ENCODE measurements at places on chromosomes 13 and 19.

GRCh38 chr19:28324275-28325060 lies 888.5 kb downstream of the UQCRFS1 start:
- DNase-seq = no peak

DNA sequence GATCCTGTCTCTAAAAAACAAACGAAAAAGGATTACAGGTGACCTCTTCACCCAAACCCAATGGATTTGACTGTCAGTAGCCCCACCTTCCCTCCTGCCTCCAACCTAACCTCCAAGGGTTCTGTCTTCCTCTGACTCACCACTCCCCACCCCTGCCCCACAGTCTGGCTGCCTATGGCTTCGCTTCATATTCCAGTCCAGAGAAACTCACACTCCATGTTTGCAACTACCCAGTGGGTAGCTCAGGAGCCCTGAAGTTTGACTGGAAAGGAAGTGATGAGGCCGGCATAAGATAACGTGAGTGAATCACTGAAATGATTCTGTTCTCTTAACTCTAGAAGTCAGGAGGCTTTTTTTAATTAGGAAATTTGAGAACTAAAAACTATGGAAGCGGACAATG lies 303.9 kb downstream of the FOXO1 start:
- DNase-seq = no peak

DNA sequence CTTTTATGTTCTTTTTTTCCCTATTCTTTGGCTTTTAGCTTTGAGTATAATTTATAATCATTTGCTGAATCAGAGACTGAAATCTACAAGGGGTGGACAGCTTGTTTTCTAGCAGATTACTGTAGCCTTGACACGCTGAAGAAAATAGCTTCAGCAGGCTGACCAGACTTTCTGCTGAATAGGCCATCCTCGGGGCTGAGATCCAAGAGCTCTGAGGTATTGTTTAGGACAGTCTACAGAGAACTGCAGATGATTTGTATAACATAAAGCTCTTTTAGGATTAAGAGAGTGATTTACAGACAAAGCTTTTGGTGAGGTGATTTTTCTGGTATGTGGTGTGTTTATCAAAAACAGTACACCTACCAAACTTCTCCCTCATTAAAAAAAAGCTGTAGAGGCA lies 16.8 kb downstream of the POLR1D start:
- DNase-seq = peak; percentile 48

DNA sequence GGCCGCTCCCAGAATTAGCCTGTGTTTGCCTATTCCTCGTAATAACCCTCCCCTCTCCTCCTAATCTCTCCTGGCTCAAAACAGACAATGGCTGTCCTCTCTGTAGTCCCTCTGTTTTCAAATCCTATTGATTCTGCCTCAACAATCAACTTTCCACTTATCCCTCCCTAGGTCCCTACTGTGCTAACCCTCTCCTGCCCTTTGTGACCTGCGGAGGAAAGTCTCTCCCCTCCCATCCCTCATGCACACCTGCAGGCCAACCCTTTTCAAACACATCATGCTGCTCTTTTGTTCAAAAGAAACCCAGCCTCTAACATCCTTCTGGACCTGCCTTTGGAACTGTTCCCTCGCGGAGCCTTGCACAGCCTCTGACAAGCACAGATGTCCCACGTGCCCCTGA lies 37.3 kb downstream of the CILP2 start:
- no peak for DNase-seq

Data from GM23248 (cell line).